ENCODE measurements at places on chromosomes 2 and 18.

- DNase-seq: no peak
Measured at GRCh38 chr2:33135645-33136044, 188.9 kb downstream of the LTBP1 start.

- DNase-seq: no peak
Measured at GRCh38 chr2:191177751-191178736, 27.2 kb upstream of the STAT4 start.

GRCh38 chr2:201794294-201794693 is 12.0 kb upstream of the CDK15 start:
- no peak for DNase-seq

- DNase-seq: no peak
Measured at GRCh38 chr2:217461674-217462073, 541.1 kb downstream of the TNS1 start.

GRCh38 chr2:106358521-106358920 is 109.7 kb downstream of the RGPD3 start:
- DNase-seq: no peak

GRCh38 chr18:41326311-41326710 is 628.7 kb upstream of the PIK3C3 start:
- no peak for DNase-seq

DNA sequence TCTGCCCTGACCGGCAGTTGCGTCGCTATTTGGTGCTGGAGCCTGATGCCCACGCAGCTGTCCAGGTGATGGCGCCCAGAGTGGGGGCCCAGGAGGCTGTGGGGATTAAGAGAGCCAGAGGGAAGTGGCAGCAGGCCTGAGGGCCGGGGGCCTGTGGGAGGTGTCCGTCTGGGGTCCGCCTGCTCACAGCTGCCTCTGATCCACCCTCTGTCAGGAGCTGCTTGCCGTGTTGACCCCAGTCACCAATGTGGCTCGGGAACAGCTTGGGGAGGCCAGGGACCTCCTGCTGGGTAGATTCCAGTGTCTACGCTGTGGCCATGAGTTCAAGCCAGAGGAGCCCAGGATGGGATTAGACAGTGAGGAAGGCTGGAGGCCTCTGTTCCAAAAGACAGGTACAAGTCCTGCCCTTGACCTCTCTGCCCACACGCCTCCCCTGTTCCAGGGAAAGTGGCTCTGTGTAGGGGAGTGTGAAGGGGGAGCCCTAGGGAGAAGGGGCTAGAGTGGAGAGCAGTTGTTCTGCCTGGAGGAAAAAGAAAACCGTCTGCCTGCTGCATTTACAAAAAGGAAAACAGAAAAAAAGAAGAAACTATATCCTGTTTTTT is 11.6 kb downstream of the STK11IP start:
- no peak for DNase-seq

GRCh38 chr2:219457784-219458369 is 23.2 kb downstream of the SPEG start:
- no peak for DNase-seq

Data from CD4-positive, alpha-beta T cell treated with Interleukin-2 at 100 ng/mL for 4 hours (primary cell).